ENCODE measurements at places on chromosomes 3 and 15.

- no peak overlapping the region for H3K4me3 ChIP-seq
- H3K27ac ChIP-seq, result no peak overlapping the region
- H3K36me3 ChIP-seq, result no peaks in the 10 kb centered on the region
- DNase-seq, result no peak
- no peaks in the 10 kb centered on the region for H3K4me1 ChIP-seq
Observed at GRCh38 chr3:40751666-40752065, 226.9 kb downstream of the ZNF621 start.

DNA sequence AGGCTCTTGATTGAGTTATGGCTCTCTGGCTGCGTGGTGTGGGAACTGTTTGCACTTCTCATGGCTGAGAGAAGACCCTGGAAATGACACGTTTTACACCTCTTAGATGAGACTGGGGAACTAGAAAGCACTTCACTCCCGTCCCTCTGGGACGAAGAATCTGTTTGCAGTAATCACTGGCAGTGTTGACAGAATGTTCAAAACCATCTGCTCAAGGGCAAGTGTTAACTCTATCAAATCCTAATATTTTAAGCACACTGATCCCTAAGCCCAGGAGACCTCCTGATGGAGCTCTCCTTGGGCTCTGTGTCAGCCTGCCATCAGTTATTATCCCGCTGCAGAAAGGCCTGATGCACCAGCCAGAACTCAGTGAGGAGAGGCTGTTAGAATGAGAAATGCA, 323.8 kb upstream of the DNAJC19 start:
- no peaks in the 10 kb centered on the region for H3K36me3 ChIP-seq
- H3K27me3 ChIP-seq, result no peaks in the 10 kb centered on the region
- H3K27ac ChIP-seq, result no peak overlapping the region
- no peak overlapping the region for H3K4me3 ChIP-seq

DNA sequence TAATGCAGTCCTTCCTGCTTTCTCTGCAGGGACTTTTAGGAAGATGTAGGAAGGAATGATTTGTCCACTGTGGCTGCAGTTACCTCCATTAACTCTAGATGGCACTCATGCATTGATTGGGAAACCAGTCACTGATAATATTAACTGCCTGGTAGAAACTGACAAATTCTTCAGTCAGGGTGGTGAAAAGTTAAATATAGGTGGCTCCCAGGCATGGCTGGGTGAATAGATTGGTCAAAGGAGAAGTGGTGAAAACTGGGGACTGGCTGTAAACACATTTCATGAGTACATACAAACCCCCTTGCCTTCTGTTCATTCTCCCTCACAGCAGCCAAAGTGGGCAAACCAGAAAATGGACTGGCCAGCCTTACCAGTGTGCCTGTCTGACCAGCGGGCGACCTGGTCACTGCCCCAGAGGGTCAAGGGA, 333.4 kb downstream of the THSD4 start:
- peak; percentile 74 for DNase-seq
- H3K4me1 ChIP-seq, result peaks cover 10% of the 10 kb centered on the region
- no peaks in the 10 kb centered on the region for H3K27me3 ChIP-seq
- no peak overlapping the region for H3K27ac ChIP-seq

- H3K36me3 ChIP-seq, result no peaks in the 10 kb centered on the region
- no peaks in the 10 kb centered on the region for H3K4me1 ChIP-seq
- no peak overlapping the region for H3K4me3 ChIP-seq
- no peak overlapping the region for H3K27ac ChIP-seq
- no peak for DNase-seq
Observed at GRCh38 chr3:144028798-144029411, 57.3 kb downstream of the DIPK2A start.

- no peaks in the 10 kb centered on the region for H3K27me3 ChIP-seq
- H3K4me1 ChIP-seq, result no peaks in the 10 kb centered on the region
- H3K36me3 ChIP-seq, result no peaks in the 10 kb centered on the region
- no peak overlapping the region for H3K27ac ChIP-seq
- H3K4me3 ChIP-seq, result no peak overlapping the region
Observed at GRCh38 chr15:36557364-36557763, 22.1 kb upstream of the CDIN1 start.
